ENCODE measurements at places on chromosomes 16 and 17.

GRCh38 chr17:33023790-33024189 is 32.1 kb downstream of the SPACA3 start:
- peak; percentile 14 for DNase-seq

GRCh38 chr16:22075043-22075757 is 17.1 kb upstream of the VWA3A start:
- DNase-seq: no peak

GRCh38 chr17:65888649-65889048 is 303.3 kb downstream of the CEP112 start:
- no peak for DNase-seq

DNA sequence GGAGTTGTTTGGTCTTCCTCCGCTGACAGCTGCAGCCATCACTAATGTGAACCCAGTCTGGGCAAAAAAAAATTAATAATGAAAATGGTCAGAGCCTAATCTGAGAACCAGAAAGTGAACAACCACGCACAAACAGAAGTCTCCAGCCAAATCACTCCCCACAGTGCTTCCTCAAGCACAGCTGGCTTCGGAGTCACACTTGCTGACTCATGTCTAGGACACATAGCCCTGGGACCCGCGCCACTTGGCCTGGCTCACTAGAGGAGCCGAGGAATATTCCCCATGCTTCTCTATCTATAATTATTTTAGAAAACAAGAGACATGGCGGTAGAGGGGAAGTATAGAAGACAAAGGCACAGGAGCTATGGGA is 109.1 kb downstream of the ZFHX3 start:
- no peak for DNase-seq

DNA sequence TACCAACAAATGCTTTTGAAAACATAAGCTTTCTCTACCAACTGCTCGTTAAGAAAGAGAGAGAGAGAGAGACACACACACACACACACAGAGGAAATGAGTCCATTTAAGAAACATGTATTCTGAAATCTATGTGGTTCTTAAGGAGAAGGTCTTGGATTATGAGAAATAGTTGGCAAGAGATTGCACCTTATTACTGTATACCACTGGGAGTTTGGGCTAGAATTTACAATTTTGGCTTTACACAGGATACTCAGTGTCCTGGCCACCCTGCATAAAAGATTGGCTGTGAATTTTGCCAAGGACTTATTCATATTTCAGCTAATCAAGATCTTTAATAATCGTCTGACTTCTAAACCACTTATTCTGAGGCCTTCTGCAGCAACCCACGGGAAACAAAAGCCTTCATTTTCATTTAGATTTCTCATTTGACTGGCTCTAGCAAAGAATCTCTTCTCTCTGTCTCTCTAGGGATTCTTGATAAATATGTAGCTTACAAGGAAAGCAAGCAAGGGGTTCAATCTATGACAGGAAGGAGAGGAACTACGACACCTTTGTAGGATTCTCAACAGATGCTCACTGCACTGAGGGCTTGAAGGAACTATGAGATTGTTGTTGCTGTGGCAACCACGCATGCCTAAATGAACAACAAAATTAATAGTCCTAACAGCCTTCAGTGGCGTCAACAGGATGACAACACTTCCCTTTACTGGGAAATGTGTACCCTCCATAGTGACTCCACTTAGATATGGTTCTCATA is 75.3 kb upstream of the GNAO1 start:
- DNase-seq: peak; percentile 41

DNA sequence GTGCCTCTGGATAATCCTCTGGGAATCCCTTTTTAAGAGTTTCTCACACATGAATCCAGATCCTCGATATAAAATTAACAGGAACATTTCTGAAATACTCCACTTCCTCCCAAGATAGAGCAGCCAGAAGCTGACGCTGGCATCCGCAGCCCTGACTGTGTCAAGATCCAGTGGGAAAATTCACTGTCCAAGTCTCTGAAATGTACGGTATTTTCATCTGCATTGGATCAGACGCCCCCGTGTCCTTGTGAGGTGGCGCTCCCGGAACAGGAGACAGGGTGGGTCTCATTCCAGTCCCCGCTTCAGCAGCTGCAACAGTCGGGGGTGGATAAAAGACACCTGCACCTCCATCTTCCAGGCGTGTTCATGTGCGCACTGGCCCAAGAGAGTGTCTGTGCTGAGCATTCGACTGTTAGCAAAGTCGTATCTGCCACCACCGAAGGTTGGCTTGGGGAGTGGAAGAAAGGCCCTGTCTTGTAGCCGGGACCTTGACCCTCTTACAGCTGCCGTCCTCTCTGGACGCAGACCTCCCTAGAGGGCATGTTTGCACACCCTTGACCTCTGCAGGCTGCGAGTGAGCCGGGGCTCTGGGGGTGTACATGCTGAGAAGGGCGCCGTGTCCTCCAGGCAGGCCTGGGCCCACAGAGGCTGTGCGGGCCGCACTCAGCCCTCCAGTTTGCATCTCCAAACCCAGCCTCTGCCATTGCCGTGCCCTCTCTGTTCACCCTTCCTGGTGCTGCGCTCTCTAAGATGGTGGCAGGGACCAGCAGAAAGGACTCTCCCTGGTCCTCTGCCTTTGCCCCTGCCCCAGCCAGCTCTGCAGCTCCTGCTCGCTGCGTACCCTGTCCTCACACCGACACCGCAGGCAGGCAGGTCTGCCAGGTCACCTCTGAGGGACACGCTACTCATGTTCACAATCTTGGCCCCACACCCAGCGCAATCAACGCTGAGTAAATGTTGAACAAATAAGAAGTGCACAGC is 72.0 kb upstream of the CHMP6 start:
- DNase-seq: no peak

GRCh38 chr16:75230471-75231110 is 11.8 kb downstream of the CTRB1 start:
- no peak for DNase-seq

DNA sequence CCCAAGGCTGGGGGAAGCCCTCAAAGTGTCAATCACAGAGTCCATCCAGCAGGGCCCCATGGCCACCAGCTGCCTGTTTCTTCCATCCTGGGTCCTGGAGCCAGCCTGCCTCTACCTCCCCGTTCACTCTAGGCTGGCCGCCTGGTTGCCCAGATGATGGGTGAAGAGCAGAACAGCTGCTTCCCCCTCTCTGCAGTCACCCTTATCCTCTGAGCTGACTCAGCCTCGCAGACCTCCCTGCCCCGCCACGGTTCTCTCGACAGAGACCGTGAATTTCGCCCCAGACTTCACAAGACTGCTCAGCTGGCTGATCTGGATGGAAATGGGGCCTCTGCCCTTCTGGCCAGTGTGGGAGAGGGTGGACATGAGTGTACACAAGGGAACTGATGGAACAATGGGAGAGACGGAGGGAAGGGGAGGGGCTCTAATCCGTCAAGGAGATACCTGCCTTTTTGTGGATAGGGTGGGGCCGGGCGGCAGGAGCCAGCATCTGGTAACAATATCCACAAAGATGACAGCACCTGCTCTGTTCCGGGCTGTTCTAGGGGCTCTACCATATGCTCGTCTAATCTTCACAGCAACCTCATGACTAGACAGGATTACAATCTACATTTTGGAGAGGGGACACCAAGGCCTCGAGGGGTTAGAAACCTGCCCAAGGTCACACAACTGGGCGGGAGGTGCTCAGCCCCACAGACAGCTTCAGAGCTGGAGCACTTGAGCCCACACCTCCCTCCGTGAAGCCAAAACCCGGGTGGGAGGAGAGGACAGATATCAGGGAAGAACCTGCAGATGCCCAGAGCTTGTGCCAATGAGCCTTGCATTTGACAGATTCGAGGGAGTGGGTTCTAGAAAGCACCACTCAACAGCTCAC is 136.0 kb downstream of the SDK2 start:
- no peak for DNase-seq

- no peak for DNase-seq
These were observed 141.6 kb downstream of the CCDC182 start for GRCh38 chr17:57603546-57603945.

DNA sequence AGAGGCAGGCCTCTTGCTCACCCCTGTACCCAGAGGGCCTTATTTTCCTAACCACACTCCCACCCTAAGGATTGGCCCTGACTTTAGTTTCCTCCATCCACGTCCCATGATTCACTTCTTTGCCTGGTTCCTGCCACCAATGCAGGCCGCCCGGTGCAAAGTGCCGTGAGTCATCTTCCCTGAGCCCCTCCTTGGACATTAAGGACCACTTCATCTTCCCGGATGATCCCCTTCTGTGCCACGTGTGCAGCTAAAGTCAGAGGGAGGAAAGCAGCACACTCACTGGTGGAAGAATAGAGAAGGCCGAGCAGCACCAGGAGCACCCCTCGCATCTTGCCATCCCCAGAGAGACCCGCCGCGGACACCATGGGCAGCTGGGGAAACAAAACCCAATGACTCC is 1.4 kb downstream of the PRSS54 start:
- DNase-seq: no peak

- no peak for DNase-seq
These were observed 93.8 kb upstream of the PLEKHM1 start for GRCh38 chr17:45584092-45585036.

All from NCI-H1417 (cell line).